Naive thymus-derived CD4-positive, alpha-beta T cell (primary cell): ENCODE measurements at places on chromosomes 2 and 18. TPM values are rescaled to one million over a fixed set of nuclear protein-coding genes. Genes with fewer than 3 reads are reported as not detected.

Gene RSAD2
- 5.0 TPM for total RNA-seq

DNA sequence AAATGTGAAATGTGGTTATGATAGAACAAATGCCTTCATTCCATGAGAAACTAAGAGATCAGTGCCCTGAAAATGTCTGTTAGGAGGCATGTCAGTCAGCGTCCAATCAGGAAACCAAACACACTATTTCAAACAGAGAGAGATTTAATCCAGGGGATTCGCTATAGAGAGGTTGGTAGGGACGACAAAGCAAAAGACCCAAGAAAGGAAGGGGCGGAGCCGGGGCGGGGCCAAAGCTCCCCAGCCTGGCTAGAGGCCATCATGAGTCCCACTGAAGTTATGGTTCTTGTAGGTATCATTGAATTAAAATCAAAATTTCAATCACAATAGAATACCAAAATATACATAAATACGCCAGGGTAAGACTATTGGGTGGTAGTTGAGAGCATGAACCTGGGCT, 32.9 kb upstream of the RNF149 start:
- no peak for DNase-seq

Gene PLCL1
- total RNA-seq = 1.8 TPM in 2 replicates

DNA sequence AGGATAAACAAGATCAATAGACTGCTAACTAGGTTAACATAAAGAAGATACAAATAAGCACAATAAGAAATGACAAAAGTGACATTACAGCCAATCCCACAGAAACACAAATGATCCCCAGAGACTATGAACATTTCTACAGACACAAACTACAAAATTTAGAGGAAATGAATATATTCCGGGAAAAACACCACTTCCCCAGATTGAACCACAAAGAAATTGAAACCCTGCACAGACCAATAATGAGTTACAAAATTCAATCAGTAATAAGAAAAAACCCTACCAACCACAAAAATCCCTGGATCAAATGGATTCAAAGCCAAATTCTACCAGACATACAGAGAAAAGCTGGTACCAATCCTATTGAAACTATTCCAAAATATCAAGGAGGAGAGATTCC, 232.4 kb upstream of the RBMS1 start:
- no peak for DNase-seq

GRCh38 chr2:183035298-183035953, 2.8 kb downstream of the NCKAP1 start:
- no peak for DNase-seq

- DNase-seq = no peak
Observed at GRCh38 chr2:21787941-21788340, 664.2 kb downstream of the TDRD15 start.

DNA sequence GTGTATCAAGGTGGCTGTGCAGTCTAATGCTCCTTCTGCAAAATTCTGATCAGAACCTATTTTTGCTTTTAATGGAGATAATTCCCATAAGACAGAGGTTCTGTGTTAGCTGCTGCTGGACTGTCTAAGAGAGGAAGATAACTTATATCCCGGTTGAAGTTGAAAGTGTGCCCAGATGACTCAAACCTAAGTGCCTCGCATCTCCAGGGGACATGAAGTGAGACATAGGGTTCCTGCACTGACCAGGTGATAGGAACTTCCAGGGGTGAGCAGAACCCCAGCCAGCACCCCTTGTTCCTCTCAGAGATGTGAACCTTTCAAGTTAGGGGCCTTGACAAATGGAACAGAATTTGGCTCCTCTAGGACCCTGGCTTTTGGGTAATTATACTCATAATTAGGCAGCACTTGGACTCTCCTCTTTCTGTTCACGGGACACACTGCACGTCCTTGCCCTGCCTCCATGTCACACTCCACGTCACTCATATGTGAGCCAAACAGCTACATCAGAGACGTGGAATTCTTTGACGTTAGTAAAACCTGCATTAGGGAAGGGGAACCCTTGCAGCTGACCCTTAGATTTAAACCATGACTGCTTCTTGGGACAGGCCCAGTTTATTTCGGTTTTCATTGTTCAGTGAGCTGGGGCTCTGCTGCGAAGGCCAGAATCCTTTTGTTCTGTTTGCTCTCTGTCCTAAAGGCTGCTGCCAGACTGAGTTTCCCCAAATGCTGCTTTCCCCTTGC, 104.5 kb upstream of the ALPP start:
- no peak for DNase-seq
